ENCODE measurements at places on chromosomes 4 and X.

DNA sequence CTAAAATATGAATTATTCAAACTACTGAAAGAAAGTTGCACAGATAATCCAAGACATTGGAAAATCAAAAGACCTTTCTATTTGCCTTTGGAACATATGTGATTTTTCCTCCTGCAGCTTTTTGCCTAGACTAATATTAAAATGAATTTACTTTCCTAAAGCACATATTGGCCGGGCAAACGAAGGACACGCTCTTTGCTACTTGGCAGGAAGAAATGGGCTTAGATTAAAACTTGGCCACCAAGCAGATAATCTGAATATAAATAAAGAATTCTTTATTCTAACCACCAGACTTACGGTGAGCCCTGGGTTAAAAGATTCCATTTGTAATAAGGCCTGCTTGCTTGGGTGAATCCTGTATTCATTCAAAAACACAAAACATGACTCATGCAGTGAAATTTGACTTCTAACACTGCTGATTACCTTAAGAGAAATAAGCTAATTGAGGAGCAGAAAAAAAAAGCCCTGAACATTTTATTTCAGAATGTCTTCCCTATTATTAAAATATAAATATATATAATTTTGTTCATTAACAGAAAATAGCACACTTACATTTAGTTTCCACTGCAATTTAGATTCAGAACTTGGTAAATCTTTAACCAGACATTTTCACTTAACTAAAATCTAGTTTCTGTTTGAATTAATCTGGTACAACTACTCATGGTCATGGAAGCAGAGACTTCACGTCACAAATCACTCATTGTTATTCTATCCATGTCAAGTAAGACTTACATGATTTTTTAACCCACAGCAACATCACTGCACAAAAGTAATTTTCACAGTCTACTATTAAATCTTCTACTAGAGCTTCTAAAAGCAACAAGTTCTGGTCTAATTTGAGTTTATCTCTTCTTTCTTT lies 116.1 kb upstream of the PLAC1 start:
- DNase-seq: no peak

DNA sequence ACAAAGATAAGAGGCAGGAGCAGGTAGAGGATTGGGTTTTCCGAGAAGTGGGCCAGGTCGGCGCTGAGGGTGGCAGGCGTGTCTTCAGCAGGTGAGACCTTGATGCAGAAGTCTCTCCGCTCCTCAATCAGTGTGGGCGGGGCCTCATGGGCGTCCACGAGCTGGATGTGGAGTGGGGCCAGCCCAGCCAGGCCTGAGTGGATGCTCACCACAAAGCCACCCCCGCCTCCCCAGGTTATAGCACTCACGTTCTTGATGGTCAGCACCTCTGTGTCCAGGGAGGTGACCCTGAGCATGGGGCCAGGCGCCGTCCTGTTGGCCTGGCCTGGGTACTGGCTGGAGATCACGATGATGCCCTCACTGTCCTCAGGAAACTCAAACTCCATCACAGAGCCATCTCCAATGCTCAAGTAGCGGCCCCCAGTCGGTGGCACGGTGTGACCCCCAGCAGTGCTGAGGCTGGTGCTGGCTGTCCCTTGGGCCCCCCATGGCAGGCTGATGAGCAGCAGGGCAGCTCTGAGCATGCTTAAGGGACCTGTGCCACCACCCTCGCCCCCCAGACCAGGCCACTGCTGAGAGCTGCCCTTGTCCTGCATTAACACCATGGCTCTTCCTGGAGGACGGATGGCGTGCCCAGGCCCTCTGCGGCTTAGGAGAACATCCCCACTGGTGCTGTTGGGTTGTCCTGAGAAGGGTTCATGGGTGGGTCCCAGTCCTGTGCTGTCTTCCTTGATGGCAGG lies 1.9 kb downstream of the SLC10A3 start:
- no peak for DNase-seq

DNA sequence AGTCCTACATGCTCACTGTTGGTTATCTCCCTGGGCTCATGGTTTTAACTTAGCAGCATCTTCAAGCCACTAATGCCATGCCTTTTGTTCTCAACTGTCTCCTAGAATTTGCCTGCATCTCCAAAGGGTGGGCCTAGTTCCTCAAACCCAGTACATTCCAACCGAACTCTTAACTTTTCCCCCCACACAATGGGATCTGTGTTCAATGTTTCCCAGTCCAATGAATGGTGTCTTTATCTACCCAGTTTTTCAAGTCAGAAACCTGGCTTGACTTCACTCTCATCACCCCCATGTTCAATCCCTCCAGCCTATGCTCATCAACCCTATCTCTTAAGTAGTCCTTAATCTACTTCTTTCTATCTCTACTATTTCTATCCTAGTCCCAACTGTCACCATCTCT lies 12.9 kb downstream of the CD40LG start:
- no peak for DNase-seq

- DNase-seq: no peak
These were observed 95.8 kb downstream of the MGST2 start for GRCh38 chr4:139761461-139761860.

DNA sequence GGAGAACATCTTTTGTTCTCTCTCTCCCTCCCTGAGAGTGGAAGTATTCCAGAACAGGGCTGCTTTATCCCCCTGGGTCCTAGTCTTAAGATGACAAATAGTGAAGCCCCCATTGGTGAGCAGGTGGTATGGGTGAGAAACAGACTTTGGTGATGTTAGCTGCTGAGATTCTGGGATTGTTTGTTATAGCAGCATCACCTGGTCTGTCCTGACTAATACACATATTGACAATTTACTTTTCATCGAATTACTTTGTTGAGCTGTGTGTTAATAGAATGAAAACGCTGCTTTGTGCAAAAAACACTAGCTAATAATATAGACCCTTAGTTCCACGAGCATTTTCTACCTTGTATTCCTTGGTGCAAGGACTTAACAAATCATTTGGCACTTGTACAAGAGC lies 133.5 kb downstream of the ASMT start:
- DNase-seq: no peak

DNA sequence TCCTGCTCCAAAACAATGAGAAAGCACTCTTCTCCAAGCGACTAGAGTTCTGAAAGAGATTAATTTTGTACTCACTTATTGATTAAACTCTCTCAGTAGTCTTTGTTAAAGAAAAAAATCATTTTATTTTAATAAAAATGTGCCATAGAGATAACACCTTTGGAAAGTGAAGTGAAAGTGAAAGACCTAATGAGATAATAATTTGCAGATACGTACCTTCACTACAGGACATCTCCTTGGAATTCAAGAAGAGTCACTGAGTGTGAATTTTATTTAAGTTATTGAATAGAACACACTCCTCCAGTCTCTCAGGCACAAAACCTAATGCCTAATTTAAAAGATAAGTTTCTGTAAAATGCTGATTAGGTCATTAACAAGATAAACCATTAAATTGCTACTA lies 1070.6 kb upstream of the GRID2 start:
- DNase-seq: no peak

DNA sequence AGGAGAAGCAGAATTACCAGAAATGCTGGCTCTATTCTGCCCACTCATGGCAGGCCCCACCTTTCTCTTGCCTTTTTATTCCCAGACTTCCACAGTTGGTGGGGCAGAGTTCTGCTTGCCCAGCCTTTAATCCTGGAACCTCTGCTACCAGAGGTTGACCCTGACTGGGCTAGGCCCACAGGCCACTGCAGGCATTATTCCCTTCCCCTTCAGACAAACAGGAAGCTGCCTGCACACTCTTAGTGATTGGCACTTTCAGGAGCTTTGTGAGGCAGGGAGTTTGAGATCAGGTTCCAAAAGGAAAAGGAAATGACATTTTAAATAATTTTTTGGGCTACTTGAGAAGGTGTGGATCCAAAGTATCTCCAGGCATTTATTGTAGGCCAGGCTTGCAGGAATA lies 18.8 kb downstream of the MSN start:
- no peak for DNase-seq

GRCh38 chr4:93865650-93866049 lies 37.1 kb downstream of the ATOH1 start:
- no peak for DNase-seq

GRCh38 chrX:154123241-154124219 lies 20.5 kb upstream of the OPN1LW start:
- DNase-seq: no peak

DNA sequence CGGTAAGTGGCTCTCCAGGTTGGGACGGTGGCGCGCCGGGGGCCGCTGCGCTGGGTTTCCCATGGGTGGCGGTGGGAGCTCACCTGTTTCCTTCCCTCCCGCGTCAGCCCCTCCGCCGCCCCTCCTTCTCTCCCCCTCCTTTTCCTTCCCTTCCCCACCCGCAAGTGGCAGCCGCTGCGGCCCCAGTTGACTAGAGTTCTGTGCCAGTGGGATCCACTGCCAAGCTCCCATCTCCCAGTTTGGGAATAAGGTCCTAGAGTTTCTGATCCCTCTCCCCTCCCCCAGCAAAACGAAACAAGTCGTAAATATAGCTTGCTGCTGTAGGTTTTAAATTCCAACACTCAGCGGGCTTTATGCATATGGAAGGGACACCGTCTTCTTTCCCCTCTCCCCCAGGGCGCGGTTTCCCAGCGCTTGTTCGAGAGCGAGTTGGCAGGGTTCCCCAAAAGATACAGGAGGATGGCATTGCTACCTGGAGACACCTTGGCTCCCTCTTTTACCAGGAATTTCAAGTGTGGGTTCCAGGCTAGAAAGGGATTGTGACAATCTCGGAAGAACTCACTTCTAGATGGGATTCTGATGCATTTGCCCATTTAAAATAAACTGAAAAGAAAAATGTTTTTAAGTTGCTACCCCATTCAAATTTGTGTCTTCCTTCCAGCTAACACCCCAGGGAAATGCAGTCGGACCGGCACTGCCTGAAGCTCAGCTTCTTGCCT lies 1.2 kb downstream of the TLL1 start:
- DNase-seq: no peak

DNA sequence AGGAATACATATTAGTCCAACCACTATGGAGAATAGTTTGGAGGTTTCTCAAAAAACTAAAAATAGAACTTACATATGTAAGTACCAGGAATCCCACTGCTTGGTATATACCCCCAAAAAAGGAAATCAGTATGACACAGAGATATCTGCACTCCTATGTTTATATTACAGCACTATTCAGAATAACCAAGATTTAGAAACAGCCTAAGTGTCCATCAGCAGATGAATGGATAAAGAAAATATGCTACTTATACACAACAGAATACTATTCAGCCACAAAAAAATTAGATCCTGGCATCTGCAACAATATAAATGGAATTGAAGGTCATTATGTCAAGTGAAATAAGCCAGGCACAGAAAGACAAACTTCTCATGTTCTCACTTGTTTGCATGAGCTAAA lies 27.5 kb upstream of the ABCG2 start:
- no peak for DNase-seq

DNA sequence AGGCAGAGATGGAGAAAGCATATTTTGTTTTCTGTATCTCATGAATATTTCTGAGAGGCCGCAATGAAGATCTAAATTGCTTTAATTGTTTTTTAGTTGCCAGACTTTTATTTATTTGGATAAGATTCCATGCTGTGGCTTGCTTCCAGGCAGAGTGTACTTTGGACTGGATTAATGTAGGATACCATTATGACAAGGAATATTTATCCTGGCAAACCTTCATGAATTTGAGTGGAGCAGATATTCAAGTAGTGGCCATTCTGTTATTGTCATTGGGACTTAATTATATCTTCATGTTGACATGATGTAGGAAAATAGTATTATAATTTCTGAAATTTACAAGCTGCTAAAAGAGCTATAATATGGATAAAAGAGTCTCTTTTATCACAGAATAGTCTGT lies 182.9 kb downstream of the C4orf33 start:
- no peak for DNase-seq

DNA sequence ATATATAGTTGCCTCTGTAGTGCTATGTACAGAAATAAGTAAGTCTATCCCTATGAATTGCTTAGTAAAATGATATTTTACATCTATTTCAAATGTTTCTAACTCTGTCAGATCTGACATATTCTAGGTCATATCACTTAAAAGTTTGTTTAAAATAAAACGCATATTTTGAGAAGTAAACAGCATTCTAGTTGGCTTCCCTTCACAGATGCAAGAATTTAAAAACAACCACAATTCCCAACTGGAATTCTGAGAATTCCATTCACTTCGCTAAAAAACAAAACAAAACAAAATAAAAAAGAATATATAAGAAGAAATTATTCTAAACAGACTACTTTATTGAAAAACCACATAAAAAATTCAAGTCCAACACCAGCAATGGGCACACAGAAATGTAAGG lies 126.0 kb downstream of the PPP3CA start:
- no peak for DNase-seq

DNA sequence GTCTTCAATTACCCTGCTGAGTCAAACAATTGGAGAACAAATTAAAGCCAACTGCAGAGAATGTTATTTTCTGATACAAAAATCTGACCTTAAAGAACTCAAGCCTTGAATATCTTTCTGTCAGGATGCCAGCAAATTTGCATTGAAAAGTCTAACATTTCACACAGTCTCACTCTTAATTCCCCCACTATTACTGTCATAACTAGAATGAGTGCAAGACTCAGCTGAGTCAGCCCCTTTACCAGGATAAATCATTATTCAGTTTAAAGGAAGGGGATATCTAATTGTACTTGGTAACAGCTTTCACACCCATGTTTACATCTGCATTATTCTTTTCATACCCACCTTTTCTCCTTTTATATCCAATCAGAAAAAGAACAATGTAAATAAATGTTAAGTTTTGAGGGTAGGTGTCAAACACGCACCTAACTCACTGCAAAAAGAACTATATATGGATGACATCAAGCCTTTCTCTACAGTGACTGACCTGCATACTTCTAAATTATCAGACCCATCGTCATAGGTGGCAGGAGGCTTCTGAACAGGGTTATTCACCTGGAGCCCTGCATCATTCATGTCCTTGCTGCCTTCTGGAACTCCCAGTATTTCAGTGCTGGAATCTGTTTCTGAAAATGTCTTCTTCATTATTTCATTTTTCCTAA lies 117.4 kb downstream of the TMA16 start:
- no peak for DNase-seq

DNA sequence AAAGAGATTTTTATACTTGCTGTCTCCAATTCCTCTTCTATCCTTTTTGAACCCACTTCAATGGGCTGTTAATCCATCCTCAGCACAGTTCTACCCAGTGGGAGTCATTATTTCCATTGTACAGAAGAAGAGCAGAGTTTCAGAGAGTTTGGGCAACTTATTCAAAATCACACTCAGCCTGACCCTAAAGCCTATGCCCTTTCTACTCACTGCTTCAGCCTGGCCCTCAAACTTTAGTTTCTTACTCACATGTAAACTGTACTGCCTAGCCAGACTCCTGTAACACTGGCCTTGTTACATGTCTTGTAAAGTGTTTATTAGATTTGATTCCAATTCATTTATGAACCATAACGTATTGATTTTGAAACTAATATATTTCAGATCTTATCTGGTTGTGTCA lies 25.1 kb upstream of the USO1 start:
- no peak for DNase-seq

DNA sequence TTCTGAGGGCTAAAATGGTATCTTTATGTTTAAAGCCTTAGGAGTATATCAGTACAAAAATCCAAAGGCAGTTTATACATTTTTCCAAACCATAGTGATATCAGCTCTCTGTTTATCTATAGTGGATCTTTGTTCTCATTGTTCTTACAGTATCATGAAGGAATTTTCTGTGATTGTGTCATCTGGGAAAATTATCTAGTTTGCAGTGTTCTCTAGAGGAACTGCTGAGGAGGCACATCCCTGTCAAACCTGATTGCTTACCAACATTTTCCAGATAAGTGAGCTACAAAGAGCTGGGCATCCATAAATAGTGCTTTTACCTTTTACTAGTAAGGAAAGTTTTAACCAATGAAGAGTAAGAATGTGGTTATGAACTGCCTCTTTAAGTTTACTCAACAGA lies 44.9 kb upstream of the SLC25A31 start:
- no peak for DNase-seq

GRCh38 chrX:25018682-25019081 lies 2.9 kb upstream of the ARX start:
- no peak for DNase-seq

All from BJ (cell line).